ENCODE measurements at places on chromosomes 6 and 20. TPM values are rescaled to one million over a fixed set of nuclear protein-coding genes. Genes with fewer than 3 reads are reported as not detected.

PBOV1 gene
- not detected for total RNA-seq

NKX2-2 gene
- total RNA-seq = not detected

ANGPT4 gene
- total RNA-seq = not detected

FOXQ1 gene
- not detected for total RNA-seq

WFDC12 gene
- not detected for total RNA-seq

LINC00237 gene
- total RNA-seq = not detected

CLPSL1 gene
- not detected for total RNA-seq

PGC gene
- total RNA-seq = not detected

CYP24A1 gene
- 0.60 TPM for total RNA-seq

ALDH5A1 gene
- total RNA-seq = 1.7 TPM

DDO gene
- total RNA-seq = 1.7 TPM

LRRN4 gene
- total RNA-seq = under 0.01 TPM

PEX6 gene
- 27.5 TPM for total RNA-seq

EPPIN gene
- total RNA-seq = not detected

PRICKLE4 gene
- total RNA-seq = 0.15 TPM

LAMA4 gene
- total RNA-seq = 68.1 TPM

SLC32A1 gene
- not detected for total RNA-seq

RAET1L gene
- total RNA-seq = not detected

CRISP2 gene
- not detected for total RNA-seq

NR2E1 gene
- total RNA-seq = not detected

NUS1 gene
- 16.5 TPM for total RNA-seq

MRAP2 gene
- 6.3 TPM for total RNA-seq

SIRPG gene
- not detected for total RNA-seq

CAPN11 gene
- not detected for total RNA-seq

PLCB1 gene
- 7.6 TPM for total RNA-seq

XPO5 gene
- 17.3 TPM for total RNA-seq

TCP11 gene
- total RNA-seq = not detected

TMEM244 gene
- not detected for total RNA-seq

LGSN gene
- total RNA-seq = not detected

SSTR4 gene
- total RNA-seq = not detected

DZANK1 gene
- 1.2 TPM for total RNA-seq

RAB23 gene
- total RNA-seq = 16.5 TPM

MRPS26 gene
- 42.8 TPM for total RNA-seq

MYLK4 gene
- total RNA-seq = 0.30 TPM

SMLR1 gene
- total RNA-seq = not detected

PMEPA1 gene
- total RNA-seq = 11.0 TPM

MEP1A gene
- not detected for total RNA-seq
